NCI-H1930 (cell line): ENCODE measurements at places on chromosomes 5 and 9.

GRCh38 chr5:67221487-67222242 is 25.1 kb upstream of the CD180 start:
- DNase-seq = no peak

DNA sequence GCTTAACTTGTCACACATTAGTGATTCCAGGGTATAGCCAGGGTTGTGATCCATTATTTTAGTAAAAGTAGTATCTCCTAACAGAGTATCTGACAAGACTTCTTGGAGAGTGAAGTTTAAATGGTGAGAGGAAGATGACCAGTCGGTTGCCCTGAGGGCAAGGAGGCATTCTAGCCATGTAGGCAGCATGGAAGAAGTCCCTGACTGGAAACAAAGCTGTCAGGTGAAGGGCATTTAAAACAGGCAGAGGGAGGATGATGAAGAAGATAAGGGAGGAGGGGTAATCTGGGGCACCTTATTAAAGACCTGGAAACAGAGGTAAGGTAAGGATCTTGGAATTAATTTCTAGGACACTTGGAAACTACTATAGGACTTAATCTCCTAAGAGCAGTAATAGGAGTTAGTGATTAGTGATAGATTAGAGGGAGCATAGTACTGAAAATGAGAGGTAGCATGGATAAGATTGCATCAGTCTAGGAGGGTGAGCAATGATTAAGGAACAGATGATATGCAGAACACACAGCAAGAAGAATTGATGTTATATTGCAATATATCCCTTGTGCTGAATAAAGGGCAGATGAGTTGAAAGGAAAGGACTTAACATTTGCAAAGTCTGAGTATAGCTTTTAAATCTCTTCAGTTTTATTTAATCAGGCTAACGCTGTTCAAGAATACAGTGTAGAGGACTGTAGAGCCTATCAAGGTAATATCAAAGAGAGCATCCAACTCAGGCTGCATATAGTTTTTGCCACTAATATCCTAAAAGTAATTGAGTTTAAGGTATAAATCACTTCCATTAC is 9.6 kb downstream of the KIF2A start:
- DNase-seq = no peak

DNA sequence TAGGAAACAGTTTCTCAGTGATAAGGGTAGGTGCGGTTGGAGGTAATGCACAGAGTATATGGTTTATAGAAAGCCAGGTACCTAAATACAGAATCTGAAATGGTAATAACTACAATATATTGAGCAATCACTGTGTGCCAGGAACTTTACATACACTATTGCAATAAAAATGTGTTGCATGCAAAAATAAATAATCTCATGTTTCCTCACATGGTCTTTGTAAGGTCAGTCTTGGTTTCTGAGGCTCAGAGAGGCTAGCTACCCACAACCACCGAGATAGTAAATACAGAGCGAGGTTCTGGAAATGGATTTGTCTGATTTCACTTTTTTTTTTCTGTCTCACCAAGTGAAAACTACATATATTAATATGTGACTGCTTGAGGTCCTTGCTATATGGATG is 128.9 kb downstream of the CAMK4 start:
- DNase-seq = no peak

DNA sequence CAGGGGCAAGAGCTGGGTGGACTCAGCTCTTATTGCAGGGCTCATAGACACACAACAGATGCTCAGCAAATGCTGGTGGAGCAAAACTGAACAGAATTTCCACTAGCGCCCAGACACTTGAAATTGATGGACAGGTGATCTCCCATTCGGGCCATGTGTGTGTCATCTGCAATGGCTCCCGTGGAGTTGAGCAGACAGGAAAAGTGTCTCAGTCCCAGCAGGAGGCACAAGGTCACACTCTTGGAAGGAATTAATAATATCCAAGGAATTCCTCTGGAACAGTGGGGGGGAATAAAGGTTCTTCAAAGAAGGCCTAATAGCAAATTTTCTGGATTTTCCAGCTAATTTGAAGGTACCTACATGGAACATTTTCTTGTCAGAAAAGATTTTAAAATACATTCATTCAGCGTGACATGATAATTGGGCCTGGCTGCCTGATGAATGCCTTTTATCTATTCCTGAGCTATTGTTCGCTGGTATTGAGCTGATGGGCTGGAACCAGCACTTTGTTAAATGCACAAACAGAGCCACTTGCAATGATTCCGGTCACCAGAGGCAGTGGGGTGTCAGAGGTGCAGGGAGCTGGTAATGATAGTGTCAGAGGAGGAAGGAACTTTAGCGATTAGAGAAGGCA is 31.5 kb upstream of the ALDH1B1 start:
- no peak for DNase-seq
